ENCODE measurements at places on chromosomes 7 and 10. TPM values are rescaled to one million over a fixed set of nuclear protein-coding genes. Genes with fewer than 3 reads are reported as not detected.

GRCh38 chr7:100604976-100605911, 3.1 kb downstream of the PCOLCE start:
- DNase-seq = peak; percentile 38

- DNase-seq = no peak
Observed at GRCh38 chr7:67589183-67589582, 592.5 kb downstream of the TYW1 start.

DNA sequence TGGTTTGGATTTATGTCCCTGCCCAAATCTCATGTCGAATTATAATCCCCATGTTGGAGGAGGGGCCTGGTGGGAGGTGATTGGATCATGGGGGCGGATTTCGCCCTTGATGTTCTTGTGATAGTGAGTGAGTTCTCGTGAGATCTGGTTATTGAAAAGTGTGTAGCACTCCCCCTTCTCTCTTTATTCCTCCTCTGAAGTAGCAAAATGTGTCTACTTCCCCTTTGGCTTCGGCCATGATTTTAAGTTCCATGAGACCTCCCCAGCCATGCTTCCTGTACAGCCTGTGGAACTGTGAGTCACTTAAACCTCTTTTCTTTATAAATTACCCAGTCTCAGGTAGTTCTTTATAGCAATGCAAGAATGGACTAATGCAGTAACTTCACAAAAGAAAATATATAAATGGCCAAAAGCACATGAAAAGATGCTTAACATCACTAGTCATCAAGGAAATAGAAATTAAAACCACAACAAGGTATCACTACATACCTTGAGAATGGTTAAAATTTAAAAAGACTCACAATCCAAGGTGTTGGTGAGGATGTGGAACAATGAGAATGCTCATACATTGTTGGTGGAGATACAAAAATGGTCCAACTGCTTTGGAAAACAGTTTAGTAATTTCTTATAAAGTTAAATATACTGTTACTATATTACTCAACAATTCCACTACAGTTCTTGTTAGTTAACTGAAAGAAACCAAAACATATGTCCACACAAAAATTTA, 218.7 kb downstream of the SNX10 start:
- DNase-seq = no peak

DNA sequence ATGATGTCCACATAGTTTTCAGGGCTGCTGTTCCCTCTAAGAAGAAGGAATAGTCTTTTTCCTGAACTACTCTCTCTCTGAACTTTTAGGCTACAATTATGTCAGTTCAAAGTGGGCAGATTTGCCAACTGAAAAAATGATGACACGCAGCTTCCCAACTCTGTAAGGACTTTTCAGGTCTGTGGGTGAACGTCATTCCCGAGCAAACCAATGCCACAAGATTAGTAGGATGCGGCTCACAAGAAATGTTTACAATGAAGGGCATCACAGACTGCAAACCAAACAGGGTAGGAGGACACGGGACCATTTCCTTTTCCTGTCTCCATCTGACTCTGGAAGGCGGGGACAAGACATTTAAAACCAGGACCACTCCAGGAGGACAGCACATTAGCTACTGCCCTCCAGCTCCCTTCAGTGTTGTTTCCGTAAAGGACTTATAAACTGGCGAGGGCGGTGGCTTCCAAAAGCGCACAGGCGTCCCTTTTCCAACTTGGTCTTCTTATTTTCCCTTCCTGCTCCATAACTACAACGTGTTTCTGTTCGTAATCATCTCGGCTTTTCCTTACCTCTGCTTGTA, 539 bp upstream of the MKLN1 start:
- no peak for DNase-seq

DNA sequence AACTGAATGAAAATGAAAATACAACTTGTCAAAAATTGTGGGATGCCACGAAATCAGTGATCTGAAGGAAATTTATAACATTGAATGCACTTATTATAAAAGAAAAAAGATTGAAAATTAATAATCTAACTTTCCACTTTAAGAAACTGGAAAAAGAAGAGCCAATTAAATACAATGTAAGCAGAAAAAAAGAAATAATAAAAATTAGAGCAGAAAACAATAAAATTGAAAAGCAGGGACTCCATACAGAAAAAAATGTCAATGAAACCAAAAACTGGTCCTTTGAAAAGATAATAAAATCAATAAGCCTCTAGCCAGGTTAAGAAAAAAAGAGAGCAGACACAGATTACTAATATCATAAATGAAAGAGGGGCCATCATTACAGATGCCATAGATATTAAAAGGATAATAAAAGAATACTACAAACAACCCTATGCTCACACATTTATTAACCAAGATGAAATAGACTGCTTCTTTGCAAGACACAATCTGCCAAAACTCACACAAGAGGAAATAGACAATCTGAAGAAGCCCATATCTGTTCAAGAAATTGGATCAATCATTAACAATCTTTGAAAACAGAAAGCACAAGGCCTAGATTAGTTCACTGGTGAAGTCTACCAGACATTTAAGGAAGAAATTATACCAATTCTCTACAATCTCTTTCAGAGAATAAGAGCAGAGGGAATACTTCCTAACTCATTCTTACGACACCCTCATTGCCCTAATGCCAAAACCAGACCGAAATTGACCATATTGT, 233.8 kb upstream of the NEBL start:
- DNase-seq = no peak

GRCh38 chr10:110398419-110399105, 93.8 kb upstream of the SMNDC1 start:
- DNase-seq = no peak

- DNase-seq = no peak
Observed at GRCh38 chr7:28382144-28382543, 30.2 kb upstream of the CREB5 start.

DNA sequence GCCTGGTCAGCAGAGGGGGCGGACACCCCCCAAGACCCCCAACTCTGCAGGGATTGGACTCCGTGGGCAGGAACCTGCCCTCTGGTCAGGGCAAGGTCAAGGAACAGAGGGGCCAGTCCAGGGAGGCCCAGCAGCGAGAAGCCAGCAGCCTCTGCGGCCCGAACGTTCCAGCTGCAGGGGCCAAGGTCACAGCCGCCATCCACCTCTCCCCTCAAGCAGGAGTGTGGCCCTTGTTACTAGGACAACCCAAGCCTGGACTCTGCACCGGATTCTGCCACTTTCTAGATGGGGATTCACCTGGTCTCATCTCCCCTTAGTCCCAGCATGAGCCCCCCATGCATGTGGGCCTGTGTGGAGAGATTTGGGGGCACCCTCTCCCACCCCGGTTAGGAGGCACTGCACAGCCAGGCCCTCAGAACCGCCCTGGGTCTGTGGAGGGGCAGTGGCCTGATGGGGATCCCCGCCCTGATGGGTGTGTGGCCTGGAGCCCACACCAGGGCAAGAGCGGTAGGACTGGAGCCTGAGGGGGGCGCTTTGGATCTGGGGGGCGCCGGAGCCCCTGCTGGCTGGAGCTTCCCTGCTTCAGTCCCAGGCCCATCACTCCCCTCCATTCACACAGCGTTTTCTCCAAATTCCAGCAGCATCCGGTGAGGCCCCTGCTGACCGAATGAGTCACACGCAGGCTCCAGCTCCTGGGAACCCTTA, 18.1 kb downstream of the ADGRA1 start:
- no peak for DNase-seq

DNA sequence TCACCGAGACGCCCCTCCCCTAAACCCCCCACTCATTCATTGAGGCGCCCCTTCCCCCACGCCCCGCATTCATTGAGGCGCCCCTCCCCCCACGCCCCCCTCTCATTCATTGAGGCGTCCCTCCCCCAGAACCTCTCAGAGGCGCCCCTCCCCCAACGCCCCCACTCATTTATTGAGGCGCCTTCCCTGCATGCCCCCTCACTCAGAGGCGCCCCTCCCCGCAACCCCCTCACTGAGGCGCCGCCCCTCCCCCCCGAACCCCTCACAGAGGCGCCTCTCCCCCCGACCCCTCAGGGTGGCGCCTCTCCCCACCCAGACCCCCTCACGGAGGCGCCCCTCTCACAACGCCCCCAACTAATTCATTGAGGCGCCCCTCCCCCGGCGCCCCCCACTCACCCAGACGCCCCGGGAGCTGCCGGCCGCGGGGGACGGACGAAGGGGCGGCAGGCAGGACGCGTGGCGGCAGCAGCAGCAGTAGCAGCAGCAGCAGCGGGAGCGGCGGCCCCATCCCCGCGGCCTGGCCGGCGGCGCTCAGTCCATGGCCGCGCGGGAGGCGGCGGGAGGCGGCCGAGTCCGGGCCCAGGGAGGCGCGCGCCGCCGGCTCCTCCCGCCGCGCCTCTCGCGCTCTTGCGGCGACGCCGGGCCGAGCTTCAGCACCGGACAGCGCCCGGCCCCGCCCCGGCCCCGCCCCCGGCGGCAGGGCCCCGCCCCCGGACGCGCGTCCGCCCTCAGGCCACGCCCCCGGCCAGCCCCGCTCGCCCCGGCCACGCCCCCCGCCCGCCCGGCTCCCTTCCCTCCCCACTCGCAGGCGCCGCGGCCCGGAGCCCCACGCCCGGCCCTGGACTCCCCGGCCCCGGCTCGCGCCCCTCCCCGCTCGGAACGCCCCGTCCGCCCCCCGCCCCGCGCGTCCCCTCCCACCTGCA, at the start of gene PTPRN2:
PTPRN2 (minus strand) TSS at position 662 of the 923 bp plus-strand sequence.
- peak; percentile 51 for DNase-seq

CLRN3 gene
- not detected for total RNA-seq

TCAF2 gene
- total RNA-seq = 23.8 TPM

Data from T-helper 17 cell (primary cell).